ENCODE measurements at places on chromosomes 4 and X.

DNA sequence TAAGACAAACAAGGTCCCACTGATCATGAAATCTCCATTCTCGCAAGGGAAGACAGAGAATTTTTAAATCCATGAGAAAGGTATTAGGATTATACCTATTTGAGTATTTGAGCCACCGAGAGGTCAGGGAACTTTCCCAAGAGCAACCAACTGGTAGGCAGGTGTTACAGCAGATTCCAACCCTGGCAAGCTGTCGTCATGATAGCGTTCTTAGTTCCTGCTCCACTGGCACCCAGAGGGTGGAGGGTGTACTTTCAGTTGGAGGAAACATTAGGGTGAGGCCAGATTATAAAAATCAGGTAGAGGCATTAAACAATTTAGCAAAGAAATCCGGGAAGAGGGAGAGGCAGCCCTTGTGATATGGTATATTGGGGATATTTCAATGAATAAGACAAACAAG lies 23.3 kb downstream of the COQ2 start:
- no peak for DNase-seq

DNA sequence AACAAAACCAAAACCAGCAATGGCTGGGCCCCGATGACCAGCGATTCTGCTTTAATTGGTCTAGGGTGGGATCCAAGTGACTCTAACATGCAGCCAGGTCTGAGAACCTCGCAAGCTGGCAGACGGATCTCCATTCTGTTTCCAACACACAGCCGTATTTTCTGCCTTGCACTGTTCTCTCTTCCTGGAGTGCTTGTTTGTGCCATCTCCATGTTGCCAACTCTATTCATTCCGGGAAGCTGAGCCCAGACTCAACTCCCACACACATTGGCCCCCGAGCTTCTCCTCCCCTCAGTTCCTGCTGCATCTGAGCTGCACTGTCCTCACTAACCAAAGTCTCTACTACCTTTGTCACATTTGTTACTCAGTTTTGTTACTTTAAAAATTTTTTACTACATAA lies 35.6 kb downstream of the GEMIN8 start:
- no peak for DNase-seq

GRCh38 chr4:183435803-183436202 lies 8.6 kb upstream of the CDKN2AIP start:
- no peak for DNase-seq

- no peak for DNase-seq
These were observed 565.4 kb downstream of the GRXCR1 start for GRCh38 chr4:43457866-43458265.

DNA sequence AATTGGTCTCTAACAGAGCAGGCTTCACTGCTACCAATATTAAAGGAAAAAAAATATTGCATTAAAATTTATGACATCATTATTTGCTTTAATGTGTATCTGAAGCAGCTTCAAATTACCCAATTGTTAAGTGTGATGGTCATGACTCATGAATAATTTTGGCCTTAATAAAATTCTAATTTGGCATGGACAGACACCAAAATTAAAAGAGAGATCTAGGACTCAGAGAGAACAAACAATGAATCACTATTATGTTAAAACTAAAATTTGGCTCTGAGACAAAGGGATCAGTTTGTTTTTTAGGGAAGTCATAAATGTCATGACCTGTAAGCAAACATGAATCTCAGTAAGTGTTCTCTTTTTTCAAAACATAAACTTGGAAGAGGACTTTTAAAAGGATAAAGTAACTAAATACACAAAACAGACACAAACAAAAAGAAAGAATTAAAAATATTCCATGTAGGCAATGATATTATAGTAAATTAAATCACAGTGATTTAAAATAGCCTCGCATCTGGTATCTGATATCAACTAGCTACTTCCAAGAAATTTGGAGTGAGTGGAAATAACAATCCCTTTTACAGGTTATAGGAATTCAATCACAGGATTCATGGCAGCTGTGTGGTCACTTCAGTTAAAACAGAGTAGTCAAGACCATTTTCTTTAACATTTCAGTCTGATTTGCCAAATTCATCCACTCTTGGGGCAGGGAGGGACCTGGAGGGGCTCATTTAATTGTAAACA lies 11.6 kb downstream of the VEGFC start:
- no peak for DNase-seq

- no peak for DNase-seq
These were observed 54.0 kb downstream of the TBC1D9 start for GRCh38 chr4:140702096-140702757.

GRCh38 chrX:79182616-79183015 lies 38.1 kb downstream of the GPR174 start:
- no peak for DNase-seq

Data from HS-27A (cell line).